Right lobe of liver (tissue), 6 donors: ENCODE measurements at places on chromosomes 11 and 22.

DNA sequence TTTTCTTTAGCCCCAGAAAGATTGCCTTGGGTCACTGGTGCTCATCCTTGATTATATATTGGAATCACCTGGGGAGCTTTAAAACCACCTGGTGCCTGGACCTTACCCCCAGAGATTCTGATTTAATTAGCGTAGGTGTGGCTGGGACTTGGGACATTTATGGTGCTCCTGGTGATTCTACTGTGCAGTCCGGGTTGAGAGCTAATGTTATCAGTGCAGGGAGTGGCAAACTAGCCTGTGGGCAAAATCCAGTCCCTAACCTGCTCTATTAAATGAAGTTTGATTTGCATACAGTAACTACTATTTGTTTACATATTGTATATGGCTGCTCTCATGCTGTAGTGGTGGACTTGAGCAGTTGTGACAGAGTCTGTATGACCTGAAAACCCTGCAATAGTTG, 134.0 kb upstream of the SORL1-AS1 start:
- DNase-seq: no peak

DNA sequence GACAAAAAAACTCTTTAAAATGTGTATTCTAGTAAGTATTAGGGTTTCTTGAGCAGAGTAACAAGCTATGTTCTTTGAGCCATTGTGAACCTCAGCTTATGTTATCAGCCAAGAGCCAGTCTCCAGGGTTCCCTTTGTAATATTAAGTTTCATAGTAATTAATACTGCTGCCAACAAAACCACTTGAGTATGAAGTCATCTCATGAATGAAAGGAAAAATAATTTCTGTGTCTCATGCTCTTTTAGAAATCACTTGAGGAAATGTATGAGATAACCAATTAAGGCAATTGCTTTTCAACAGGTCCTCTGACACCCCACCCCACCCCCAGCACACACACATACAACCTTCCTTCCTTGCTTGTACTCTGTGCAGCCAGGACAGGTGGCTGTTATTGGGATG, 59.9 kb downstream of the BBOX1 start:
- no peak for DNase-seq

GRCh38 chr22:49692499-49693225, 135.0 kb downstream of the BRD1 start:
- DNase-seq: no peak

DNA sequence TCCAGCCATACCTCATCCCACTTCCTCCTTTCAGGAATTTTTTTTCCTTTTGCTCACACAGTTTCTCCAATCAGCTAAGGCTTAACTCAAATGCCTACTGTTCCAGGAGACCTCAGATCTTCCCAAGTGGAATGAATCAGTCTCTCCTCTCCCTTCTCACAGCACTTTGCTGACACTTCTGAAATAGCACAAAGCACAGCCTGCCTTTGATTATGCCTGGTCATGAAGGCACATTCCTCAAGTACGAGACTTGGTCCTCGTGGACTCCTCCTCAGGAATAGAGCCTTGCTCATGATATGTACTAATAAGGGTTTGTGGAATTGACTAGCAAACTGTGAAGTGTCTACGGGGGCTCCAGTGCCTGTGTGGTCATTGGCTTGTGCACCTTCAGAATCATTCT, 176.7 kb upstream of the TENM4 start:
- DNase-seq: no peak

DNA sequence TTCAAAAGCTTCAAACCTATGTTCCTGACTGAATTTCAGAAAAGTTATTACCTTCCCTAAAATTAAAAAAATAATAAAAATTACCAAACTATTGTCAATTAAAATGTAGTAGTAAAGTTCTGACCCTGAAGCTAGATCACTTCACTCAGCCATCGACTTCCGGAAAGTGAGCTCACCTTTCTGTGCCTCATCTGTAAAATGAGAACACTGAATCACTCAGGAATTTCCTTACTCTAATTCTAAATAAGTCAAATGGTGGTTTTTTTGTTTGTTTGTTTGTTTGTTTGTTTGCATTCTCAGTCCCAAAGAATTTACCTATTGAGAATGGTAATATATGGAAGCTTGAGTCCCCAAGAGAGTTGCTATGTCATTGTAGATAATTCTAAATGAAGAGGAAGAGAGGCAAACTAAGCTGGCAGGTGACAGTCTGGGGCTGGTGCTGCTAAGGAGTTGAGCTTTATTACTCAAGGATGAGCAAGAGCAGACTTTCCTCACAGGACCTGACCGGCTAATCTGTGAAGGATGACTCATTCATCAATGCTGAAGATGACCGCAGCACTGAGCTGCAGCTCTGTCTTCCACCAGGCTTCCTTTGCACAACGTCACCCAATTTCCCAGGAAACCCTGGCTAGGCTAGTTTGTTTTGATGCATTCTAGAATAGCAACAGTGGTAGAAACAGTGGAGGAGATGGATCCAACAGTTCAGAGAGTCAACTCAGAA, 248.8 kb downstream of the RAB38 start:
- no peak for DNase-seq

- no peak for DNase-seq
Observed at GRCh38 chr22:48045369-48045768, 1282.9 kb downstream of the TBC1D22A start.

DNA sequence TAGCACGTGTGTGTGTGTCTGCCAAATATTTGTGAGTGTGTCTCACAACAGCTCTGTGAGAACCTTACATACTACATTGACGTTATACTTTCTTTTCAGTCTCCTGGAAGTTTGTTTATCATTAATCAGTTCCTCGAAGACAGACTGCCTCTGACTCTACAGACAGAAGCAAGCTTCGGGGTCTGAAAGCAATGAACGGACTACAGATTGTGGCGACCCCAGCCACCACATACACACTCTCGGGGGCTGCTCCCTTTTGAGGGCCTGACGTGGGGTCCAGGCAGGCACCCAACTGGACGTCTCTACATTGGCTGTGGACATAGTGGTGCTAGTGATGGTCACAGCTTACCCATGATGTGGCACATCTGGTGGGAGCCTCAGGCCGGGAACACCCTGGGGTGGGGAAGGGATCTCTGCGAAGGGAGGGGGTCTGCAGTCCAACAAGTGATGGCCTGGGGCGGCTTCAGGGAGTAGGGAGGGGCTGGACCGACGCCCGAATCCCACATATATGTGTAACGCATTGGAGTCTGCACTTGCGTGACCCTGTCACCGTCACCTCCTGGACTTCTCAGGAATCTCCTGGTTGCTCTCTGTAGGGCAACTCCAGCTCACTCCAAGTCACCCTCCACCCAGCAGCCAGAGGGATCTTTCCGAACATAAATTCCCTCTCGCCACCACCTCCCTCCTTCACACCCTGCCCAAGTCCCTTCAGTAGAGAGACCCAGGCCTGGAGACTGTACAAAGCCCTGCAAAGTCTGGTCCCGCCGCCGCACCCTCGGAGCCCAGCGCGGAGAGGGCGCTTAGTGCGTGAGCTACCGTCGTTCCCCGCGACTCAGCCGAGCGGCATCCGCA, 30.4 kb upstream of the TRIM29 start:
- DNase-seq: no peak

DNA sequence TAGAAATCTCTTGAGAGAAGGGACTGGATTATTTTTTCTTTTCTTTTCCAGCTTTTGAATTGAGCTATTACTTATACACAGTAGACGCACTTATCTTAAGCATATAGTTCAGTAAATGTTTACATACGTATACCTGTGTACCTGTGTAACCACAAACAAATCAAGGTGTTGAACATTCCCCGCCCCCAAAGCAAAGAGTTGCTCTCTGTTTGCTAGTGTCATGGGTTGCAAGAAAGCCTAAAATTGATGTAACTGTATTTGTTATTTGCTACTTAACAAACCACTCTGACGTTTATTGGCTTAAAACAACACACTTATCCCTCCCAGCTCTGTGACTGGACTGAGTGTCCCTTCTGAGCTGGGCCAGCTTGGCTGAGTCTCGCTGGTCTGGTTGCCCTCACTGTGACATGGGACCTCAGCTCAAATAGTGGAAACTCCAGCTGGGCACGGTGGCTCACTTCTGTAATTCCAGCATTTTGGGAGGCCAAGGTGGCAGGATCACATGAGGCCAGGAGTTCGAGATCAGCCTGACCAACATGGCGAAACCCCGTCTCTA, 25.4 kb upstream of the CABP2 start:
- DNase-seq: peak; percentile 58

- DNase-seq: peak; percentile 31
Observed at GRCh38 chr11:2561696-2562581, 117.1 kb downstream of the KCNQ1 start.

DNA sequence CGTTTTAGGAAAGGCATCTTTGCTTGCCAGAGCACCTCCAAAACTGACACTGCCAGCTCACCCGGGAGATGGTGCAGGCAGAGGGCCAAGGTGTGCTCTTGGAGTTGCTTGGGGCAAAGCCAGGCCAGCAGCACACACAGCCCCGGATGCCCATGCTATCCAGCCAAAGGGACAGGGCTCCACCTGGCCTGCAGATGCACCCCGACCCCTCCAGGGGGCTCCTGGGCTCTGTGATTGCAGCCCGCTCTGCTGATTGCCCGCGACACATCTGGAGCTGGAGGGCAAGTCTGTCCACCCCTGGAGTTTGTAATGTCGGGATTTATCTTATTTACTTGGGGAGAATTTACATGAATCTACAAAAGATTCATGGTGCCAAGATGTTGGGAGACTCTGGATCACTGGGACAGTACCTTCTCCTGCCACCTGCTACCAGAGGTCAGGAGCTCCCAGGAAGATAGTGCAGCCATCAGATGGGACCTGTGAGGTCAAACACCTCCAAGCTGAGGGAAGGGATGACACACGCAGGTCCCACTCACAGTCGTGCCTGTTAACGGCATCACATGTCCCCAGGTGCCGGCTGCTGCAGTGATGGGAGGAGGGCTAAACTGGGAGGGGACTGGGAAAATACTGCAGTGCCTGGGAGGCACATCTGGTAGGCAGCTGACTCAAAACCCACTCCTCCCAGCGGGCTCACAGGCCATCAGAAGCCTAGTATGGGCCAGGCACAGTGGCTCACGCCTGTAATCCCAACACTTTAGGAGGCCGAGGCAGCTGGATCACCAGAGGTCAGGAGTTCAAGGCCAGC, 17.2 kb downstream of the CBX7 start:
- DNase-seq: no peak

DNA sequence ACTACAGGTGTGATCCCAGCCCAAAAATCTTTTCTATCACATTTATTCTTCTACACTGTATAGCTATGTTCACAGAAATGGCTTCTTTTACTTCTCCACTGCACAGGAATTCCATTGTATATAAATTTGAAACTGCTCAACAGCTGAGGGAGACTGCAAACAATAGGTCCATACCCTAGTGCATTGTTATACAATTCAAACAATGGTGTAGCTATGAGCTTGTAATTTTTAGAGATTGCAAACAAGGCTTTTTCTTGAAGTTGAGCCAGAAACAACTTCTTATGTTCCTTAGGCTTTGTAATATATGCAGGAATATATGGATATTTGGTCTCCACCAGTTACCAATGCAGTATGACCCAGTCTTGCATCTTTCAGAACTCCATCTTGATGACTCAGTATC, 19.5 kb upstream of the SIK3 start:
- no peak for DNase-seq

- no peak for DNase-seq
Observed at GRCh38 chr11:16891964-16892363, 122.2 kb downstream of the PLEKHA7 start.
